OCI-M1 (cell line): ENCODE measurements at places on chromosomes 2 and 18.

GRCh38 chr2:218257390-218257981, 3.3 kb upstream of the GPBAR1 start:
- DNase-seq = peak; percentile 61

DNA sequence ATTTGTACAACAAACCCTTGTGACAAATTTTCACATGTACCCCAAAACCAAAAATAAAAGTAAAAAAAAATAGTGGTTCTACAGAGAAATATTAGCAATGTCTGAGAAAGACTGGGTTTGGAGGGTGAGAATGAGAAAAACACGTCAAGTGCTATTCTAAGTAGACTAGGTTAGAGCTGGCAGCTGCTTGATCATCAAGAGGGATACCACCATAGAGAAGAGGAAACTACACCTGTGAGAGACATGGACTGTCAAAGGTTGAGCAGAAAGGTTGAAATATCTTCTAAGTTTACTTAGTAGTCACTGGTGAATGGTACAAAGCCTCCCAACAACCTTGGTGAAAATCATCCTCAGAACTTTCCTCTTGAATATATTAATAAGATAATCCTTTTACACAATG, 126.9 kb upstream of the ITGA4 start:
- DNase-seq = no peak

- no peak for DNase-seq
Observed at GRCh38 chr2:109406301-109406700, 207.5 kb downstream of the SEPTIN10 start.

DNA sequence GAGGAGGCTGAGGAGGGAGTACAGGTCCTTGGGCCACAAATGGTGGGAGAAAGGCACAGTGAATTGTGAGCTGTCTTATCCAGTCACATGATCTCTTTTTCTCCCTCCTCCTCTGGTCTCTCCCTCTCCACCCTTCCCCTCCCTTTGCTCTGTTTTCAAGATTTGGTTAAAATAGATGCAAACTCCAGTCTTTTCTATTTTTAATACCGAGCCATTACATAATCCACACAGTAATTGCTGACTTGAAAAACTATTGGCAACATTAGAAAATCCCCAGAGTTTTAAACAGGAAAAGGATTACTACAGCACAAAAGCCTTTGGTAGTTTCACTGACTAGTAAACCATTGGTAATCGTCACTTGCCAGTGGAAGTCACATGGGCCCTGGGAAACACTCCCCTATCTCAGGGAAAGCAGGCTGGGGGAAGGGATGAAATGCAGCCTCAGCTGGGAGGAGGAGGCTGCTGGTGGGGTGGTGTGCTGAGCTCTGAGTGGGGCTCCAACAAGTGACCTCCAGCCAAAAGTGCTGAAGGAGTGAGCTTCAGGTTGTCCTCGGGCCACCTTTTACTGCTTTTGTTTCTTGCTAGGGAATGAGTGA, 57.4 kb upstream of the PCBP1 start:
- peak; percentile 91 for DNase-seq

DNA sequence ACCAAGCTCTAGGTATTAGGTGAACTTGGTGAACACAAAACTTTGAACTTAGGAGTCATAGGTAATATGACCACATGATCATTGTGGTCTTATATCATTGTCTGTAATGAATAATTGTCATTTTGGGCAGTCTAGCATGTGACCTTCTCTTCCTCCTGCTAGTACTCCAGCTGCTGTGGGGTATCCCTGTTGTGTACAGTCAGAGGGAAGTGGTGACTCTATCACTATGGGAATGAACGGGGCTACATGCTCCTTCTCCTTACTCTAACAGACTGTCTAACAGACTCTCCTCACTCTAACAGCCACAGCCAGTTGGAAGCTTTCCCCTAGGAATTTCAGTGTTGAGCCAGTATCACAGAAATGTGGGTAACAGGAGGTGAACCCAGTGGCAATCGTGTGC, 68.2 kb upstream of the NEDD4L start:
- peak; percentile 9 for DNase-seq

DNA sequence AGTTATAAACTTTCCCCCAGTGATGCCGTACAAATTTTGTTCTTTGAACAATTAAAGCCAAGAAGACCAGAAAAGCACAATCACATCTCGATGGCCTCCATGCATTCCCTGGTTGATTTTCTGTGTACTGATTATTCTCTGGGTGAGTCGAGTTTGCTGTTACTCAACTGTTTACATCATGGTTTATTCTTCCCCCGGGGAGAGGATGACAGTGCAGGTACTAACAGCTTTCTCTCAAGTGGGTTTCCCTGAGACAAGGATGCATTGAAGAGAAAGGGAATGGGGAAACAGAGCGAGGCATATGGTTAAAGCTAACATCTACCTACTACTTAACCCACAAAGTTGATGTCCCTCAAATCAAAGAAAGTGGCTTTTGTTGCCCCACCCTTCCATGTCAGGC, 410.8 kb upstream of the FANCL start:
- DNase-seq = no peak

DNA sequence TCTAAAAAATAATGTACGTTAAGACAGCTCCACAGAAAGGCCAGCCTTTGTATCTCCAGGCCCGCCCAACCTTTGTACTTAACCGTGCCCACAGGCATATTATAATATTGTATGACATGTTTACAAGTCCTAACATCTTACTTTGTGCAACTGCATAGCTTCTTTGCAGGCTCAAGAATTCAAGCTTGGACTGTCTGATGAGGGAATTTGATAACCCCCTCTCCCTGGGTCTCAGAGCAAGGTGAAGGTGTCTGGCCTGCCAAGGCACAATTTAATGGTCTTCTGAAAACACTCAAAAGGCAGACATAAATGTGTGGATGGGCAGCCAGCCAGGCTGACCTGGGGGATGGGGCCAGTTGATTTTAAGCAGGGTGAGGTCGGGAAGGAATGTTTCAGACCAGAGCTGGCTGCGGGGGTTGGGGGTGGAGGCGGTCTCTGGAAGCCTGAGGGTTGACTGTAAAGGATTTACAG, 732.7 kb upstream of the FANCL start:
- DNase-seq = no peak

- DNase-seq = no peak
Observed at GRCh38 chr2:28407976-28408690, 15.5 kb downstream of the FOSL2 start.

DNA sequence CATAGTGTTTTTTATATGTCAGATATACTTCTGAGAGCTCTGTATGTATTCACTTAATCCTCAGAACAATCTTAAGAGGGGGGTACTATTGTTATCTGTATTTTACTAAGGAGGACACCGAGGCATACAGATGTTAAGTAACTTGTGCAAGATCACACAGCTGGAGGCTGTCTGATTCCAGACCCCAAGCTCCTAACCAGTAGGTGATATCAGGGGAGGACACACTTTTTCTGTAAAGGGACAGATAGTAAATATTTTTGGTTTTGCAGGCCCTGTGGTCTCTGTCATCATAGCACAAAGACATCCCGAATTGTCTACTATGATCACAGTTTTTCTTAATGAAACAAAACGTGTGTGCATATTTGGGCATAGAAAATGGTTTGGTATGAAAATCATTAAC, 143.7 kb downstream of the LAMA3 start:
- peak; percentile 45 for DNase-seq

- no peak for DNase-seq
Observed at GRCh38 chr2:207725873-207726578, 14.6 kb downstream of the CCNYL1 start.

- DNase-seq = no peak
Observed at GRCh38 chr18:985212-985661, 80.6 kb downstream of the ADCYAP1 start.

DNA sequence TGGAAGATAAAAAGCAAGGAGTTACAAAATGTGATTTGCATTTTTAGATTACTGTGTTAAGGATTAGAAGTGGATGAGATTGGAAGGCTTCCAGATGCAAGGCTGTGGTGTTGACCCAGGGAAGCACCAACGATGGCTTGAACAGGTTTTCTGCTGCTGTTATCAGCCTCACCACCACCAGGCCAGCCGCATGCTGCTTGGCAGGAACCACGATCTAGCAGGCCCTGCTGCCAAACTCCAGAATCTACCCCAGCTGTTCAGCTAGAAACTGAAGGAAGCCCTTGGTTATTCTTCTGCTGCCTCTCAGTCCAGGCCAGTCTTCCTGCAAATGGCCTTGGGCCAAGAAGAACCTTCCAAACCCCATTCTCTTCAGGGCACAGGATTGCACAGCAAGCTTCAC, 133.9 kb downstream of the MTCL1 start:
- DNase-seq = peak; percentile 78

DNA sequence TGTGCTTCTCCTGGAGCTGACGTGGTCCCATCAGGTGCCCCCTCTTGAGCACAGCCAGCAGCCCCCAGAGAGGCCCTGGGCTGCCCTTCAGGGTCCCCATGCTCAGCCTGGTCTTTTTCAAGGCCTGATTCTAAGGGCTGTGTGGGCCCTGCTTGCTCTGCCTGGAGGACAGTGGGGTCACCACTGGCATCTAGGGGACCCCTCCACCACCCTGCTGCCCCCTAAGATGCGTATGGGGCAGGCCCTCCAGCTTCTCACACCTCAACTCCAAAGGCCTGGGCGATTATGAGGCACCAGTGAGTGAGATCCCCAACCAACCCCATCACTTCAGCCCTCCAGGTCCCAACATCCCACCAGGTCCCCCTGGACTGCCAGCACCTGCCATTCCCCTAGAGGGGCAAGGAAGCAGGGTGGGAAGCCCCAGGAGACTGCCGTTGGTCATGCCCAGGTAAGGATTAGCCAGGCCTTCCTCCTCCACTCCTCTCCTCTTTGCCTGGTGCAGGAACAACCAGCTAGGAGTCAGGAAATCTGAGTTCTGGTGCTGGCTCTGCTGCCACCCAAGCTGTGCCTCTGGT, 114.4 kb downstream of the SMAD7 start:
- DNase-seq = no peak

GRCh38 chr2:192243488-192243887, 48.8 kb upstream of the TMEFF2 start:
- no peak for DNase-seq

DNA sequence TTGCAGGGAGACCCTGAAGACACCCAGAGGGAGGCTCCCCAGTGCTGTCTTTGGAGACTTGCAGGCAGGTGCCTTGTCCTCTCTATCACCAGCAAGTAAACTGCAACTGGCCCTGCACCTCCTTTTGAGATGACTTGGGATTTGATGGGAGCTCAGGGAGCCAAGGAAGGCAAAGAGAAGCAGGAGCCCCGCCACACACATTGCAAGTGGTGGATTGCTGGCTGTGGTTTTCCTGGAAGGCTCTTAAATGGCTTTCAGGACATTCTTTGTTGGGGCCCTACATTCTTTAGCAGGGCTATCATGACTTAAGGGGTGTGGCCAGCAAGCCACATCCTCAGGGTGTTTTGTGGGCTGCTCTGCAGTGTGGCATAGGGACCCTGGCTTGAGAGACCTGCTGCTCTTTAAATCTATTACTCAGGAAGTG, 39.9 kb upstream of the CDC42EP3 start:
- peak; percentile 74 for DNase-seq

- DNase-seq = peak; percentile 68
Observed at GRCh38 chr2:215845839-215846586, 167.3 kb downstream of the MREG start.

DNA sequence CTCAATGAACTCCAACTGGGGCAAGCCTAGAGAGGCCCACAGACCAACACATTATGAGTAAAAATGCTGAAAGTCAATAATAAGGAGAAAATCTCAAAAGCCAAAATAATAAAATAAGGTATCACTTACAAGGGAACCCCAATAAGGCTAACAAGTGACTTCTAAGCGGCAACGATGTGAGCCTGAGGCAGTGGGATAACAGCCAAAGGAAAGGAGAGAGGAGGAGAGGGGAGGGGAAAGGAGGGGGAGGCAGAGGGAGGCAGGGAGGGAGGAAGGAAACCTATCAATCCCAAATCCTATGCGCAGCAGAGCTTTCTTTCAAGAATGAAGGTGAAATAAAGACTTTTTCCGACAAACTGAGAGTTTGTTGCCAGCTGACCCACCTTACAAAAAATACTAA, 6.0 kb upstream of the NFATC1 start:
- DNase-seq = no peak

DNA sequence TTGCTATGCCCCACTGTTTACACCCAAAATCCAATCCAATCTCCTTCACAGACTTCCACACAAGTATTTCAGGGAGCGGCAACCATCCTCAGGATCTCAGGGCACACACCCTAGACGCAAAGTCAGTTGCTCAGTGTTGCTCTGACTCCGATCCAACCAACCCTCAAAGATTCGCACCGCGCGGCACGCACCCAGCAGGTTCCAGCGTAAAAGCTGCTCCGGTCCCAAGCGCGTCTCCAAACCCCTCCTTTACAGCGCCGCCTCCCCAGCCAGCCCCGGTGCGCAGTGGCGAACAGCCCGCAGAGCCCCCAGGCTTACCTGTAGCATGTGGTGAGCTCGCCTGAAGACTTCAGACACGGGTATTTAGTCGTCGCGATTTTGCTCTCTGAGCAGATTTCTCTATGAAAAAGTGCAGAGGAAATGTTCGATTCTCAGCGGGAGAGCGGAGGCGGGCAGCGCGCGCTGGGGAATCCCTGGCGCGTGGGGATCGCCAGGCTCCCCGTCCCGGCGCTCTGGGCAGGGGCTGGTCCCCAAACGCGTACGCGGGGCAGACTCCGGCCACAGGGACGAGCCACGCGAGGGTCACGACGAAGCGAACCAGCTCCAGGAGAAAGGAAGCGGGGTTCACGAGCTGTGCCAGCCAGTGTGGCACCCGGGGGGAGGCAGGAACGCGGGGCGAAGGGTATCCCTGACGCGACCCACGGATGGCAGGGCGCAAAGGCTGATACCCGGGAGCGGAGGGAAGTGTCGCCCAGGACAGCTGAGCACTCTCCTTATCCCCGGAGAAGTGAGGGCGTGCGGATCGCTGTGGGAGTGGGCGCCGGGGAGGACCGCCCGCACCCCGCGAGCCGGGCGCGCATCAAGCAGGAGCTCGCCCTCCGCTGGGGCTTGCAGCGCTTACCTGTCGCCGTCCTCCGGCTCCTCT, 650 bp downstream of the CCBE1 start:
- no peak for DNase-seq

DNA sequence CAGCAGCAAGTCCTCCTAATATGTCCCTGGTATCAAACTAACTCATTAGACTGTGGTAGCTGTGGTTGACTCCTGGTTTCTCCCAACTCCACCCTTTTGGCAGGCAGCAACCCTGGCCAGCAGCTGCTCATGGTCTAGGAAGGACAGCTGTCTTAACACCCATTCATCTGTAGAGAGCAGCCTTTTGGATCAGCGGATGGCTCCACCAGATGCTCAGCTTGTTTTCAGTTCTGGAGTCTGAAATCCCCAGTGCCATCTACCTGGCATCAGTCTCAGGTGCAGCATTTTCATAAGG, 100.5 kb downstream of the SPOPL start:
- DNase-seq = no peak

- DNase-seq = no peak
Observed at GRCh38 chr2:130806370-130806769, 30.3 kb upstream of the ARHGEF4 start.

DNA sequence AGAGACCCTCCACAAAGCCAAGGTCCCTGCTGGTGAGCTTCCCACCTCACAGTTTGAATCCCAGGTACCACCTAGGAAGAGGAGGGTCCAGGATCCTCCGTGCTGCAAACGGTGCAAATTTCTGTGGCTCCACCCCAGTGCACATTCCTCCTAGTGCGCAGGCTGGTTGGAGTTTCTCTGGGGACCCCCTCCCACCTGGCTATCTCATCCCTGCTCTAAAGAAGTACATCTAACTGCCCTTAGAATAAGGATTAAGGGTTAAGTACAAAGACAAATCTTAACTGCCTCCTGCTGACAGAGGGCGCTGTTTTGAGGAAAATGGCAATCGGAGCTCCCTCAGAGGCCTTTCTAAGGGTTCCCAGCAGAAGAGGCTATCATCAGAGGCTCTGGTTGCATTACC, 109.6 kb upstream of the FSIP2 start:
- DNase-seq = peak; percentile 50

GRCh38 chr2:144484201-144484948, 35.5 kb downstream of the ZEB2 start:
- DNase-seq = no peak

GRCh38 chr18:54387631-54388030, 29.9 kb downstream of the C18orf54 start:
- DNase-seq = no peak
